ENCODE measurements at places on chromosomes 1 and 21.

DNA sequence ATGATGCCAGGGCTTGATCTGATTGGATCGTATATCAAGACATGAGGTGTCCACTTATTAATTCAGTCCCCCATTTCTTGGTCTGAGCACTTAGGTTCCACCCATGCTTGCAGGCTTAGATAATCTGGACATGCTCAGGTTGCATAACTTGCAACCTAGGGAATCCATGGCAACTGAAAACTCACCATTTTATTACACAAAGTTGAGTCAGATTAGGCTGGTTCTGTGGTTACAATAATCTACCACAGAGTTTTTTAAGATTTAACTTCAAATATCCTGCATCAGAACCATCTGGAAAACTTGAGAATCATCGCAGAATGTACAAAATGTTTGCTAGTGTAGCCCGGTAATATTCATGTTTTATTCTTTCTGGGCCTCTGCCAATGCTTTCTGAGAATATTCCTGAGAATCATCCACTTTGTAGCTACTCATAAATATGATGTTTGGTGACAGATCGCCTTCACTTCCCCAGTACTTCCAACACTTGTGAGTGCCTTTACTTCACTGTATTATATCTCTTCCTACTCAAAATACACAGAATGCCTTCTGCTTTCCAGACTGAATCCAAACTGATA lies 707.2 kb upstream of the ADAMTS5 start:
- DNase-seq, result no peak

DNA sequence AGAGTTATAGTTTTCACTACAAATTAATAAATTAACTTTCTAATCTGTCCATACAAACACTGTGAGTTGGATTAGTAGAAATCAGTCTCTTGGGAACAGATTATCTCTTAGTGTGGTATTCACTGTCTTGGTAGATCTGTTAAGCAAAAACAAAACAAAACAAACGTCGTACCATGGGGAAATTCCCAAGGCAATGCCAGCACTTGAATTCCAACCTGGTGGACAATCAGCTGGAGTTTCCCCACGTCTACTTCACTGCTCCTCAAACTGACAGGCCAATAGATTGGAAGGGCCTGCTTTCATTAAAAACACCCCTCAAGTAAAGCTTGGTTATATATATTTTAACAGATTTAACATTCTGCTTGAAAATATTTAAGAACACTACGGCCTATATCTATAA lies 31.9 kb downstream of the GDAP2 start:
- DNase-seq, result no peak

GRCh38 chr1:243814718-243815117 lies 35.3 kb downstream of the AKT3 start:
- no peak for DNase-seq

GRCh38 chr1:26145960-26146294 lies 13.0 kb upstream of the FAM110D start:
- DNase-seq, result no peak

DNA sequence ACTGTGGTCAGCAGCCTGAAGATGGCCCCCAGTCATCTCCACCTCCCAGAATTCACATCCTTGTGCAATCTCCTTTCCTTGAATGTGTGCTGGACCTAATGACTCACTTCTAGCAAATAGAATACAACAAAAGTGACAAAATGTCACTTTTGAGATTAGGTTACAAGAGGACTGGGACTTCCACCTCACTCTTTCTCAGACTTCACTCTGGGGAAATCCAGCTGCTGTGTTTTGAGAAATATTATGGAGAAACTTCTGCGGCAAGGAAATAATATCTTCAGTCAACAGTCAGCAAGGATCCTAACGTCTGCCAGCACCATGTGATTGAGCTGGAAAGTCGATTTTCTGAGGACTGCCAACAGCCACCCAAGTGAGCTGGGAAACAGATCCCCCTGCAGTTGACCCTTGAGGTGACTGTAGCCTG lies 70.5 kb upstream of the GADD45A start:
- no peak for DNase-seq

- DNase-seq, result no peak
Observed at GRCh38 chr1:27833470-27833869, 2.9 kb downstream of the PPP1R8 start.

GRCh38 chr1:236748268-236748870 lies 46.7 kb upstream of the MTR start:
- DNase-seq, result no peak

DNA sequence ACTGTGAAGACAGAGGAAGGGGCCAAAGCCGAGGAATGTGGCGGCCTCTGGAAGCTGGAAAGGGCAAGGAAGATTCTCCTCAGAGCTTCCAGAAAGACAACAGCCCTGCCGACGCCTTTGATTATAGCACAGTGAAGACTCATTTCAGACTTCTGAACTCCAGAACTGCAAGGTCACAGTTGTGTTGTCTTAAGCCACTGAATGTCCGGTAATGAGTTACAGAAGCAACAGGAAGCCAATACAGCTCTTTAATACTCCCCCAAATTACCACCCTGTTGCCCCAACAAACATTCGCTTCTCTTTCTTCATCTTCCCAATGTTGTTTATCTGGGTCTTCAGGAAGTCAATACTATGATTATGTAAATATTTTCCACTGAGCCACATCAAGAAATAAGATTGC lies 44.0 kb downstream of the ETS2 start:
- no peak for DNase-seq

DNA sequence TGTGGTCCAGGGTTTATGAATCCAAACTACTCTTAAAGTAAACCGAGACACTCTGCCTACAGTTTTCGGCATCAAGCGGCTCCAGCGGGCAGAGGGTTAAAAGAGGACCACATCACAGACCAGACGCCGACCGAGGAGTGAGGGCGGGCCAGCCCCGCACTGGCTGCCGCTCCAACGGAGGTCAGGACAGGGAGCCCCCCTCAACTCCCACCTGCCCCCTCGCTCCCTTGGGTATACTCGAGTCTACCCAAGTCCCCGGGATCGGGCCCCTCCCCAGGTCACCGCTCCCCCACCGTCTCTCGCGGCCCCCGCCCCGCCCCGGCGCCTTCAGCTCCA lies 312 bp downstream of the ARNT start:
- DNase-seq, result no peak

DNA sequence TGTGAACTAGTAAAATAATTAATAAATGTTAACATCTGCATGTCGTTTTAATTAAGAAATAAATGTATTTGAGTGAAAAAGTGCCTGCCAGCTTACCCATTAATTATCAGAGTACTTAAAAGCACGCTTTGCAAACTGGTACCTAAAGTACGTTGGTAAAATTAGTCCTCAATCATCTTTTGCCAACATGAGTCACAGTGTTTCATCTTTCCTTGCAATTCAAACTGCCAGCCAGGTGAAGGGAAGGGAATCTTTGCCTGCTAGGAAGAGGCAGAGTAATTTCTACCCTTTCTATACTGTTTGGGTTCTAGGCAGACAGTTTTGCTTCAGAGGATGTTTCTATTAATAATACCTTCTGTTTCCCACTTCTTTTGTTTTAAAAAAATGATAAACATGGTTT lies 57.2 kb upstream of the CNIH3 start:
- no peak for DNase-seq

DNA sequence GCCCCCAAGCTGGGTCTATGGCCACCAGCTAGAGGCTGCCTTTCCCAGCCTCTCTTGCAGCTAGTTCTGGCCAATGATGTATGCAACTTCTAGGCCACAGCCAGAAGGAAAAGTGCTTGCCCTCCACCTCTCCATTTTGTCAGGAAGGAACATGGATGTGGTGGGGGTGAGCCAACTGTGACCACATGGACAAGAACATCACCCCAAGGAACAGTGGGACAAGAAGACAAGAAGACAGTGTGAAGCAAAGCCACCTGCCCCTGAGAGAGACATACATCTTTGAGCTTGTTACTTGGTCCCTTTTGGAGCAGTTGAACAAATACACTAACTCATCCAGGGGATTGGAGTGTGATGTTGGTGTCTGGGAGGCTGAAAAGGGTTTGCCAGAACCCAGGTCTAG lies 105.8 kb upstream of the EDN2 start:
- no peak for DNase-seq

GRCh38 chr1:238029126-238029525 lies 138.4 kb upstream of the ZP4 start:
- no peak for DNase-seq

GRCh38 chr1:242826701-242827336 lies 302.3 kb upstream of the PLD5 start:
- no peak for DNase-seq

DNA sequence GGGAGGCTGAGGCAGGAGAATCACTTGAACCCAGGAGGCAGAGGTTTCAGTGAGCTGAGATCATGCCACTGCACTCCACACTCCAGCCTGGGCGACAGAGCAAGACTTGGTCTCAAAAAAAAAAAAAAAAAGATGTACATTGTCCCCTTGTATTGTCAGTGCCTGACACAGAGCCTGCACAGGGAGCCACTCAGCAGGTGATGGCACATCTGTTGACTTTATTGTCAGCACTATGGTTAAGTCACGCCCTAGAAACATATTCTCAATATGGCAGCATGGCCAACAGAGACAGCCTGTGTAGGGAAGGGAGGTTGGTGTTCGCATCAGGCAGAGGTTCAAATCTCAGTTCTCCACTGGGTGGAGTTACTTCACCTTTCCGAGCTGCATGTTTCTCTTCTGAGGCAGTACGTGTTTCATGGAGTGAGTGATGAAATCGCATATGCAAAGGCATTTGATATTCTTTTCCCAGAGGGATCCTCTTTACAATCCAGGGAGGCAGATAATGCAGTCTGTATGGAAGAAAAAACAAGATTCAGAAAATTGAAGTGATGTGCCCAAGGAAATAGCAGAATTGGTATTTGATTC lies 20.6 kb downstream of the LAMC2 start:
- no peak for DNase-seq

DNA sequence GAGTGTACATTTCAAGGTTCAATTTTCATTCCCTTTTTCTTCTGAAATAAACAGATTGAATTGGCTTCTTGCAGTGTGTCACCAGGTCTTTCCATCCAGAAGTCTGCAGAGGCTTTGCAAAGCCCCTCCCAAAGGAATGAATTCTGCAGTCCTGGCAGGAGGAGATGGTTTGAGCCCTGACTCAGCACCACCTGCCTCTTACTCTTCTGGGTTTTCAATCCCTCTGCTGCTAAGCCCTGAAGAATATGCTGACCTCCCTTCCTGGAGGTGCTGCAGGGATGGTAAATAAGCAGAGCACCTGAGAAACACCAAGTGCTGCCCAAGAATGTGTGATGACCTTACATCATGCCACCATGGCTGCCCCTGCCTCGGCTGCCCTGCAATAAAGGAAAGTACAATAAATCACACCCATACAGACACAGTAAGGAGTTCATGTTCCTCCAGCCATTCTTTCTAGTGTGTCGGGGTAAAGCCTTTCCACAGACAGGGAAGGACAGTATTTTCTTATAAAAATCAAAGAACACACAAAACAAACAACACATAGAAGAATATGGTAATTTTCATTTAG lies 209.2 kb downstream of the ZNF326 start:
- DNase-seq, result no peak

DNA sequence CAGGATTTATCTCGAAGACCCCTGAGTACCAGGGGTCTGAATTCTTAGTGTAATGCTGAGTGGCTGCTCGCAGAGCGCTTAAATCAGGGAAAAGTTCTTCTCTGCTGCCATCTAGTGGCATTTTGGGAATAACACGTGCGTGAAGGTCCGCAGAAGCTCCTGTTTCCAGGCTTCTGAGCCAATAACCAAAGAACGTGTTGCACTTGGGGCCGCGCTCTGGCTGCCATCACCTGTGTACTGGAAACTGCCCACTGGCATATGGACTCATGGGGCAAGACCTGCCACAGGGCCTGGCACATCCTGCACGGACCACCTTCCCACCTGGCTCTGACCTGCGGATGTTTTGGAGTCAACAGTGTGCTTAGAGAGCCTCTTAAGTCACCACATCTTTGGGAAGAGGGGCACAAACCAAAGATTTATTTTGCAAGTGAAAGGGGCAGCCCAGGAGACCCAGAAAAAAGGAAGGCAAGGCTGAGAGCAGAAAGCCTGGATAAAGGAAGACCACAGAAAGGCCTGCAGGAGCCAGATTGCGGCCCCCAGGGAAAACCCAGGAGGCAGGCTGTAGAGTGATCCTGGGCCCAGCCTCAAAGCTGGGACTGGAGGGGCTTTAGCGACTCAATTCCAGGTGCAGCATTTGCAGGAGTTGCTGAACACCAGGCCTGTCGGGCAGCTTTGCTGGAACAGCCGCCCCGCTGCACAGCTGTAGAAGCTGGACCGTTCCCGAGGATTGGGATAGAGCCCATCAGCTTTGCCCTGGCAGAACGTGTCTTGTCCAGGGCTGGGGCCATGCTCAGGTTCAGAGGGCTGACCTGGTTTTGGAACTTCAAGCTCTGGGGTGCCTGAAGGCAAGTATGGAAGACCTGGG lies 13.0 kb downstream of the CHIT1 start:
- DNase-seq, result peak; percentile 28

GRCh38 chr1:246397046-246397445 lies 110.0 kb downstream of the SMYD3 start:
- no peak for DNase-seq

DNA sequence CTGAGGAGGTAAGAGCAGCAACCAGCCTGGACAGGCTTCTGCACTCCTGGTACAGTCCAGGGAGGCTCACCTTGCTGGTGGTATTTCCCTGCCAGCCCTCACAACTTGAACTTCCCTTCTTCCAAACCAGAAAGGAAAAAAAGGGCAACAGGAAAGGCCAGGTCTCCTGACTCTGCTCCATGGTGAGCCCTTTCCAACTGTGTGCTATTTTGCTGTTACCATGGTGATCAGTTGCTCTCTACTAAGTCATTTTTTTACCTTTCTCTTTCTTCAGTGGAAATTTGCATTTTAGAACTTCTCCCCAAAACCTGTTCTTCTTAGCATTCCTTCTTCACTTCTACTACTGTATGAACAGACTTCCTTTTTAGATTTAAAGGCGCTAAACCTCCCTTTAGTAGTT lies 164.3 kb downstream of the GRIK1 start:
- DNase-seq, result no peak

- no peak for DNase-seq
Observed at GRCh38 chr1:223748405-223748772, 36.0 kb downstream of the CAPN2 start.

- peak; percentile 17 for DNase-seq
Observed at GRCh38 chr1:180230791-180231505, 884 bp downstream of the LHX4 start.

GRCh38 chr1:226658546-226659125 lies 80.4 kb downstream of the ITPKB start:
- DNase-seq, result peak; percentile 36

DNA sequence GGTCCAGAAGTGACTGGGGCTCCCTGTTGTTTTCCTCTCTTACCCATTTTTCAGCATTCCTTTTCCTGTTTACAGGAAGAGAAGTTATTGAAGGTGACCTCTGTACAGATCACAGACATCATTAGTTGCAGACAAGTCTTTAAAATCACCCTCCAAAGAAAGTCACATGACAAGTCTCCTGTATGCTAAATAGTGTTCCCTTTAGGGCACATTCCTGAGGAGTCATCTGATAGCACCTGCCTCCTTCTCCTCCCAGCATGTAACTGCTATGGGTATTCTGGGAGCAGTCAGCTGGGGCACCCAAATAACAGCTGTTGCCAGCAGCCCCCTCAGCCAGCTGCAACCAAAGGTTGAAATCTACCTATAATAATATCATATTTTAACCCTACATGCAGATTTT lies 200.6 kb downstream of the PTGER3 start:
- DNase-seq, result no peak
